NCI-H2171 (cell line): ENCODE measurements at places on chromosomes 7 and 10.
A peak's percentile ranks its signal among the peaks of the same experiment; 100 is the strongest.

DNA sequence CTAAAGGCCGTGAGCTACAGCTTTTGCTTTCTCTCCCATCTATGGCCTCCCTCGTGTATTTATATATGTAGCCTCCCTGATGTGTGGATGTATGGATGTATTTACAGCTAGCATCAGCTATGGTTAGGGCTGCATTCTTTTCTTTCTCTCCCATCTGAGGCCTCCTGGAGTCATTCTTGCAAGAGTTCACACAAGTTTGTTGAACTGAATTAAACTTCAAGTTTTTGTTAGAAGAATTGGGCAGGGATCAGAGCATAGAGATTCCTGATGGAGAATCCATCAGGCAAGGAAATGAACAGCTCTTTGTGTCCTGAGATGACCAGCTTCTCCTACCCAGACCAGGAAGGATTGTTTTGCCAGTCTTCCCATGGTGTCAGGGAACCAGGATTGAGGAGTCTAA, 60.3 kb downstream of the AHCYL2 start:
- DNase-seq = no peak

- DNase-seq = no peak
Measured at GRCh38 chr10:27494116-27494805, 9.8 kb upstream of the RAB18 start.

GRCh38 chr10:5738427-5738826, 53.8 kb downstream of the TASOR2 start:
- DNase-seq = no peak

GRCh38 chr7:87831097-87831496, 45.1 kb downstream of the SLC25A40 start:
- no peak for DNase-seq

DNA sequence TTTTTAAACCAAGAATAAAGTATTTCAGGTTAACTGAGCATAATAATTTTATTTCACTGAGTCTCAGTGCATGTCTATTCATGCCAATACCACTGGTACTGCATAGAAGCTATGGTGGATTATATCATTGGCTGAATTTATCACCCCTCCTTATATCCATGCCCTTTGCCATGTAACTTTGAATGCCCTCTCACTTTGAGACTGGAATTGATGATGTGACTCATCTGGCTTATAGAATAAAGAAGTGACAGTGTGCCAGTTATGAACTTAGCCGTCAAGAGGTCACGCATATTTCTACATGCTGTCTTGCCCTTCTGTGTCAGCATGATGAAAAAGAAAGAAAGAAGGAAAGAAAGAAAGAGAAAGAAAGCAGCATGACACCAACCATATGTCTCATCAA, 20.7 kb upstream of the ABLIM1 start:
- no peak for DNase-seq

- DNase-seq = no peak
Measured at GRCh38 chr10:78712147-78712546, 356.6 kb upstream of the ZMIZ1 start.

- DNase-seq = no peak
Measured at GRCh38 chr10:15744217-15744865, 24.6 kb upstream of the ITGA8 start.

DNA sequence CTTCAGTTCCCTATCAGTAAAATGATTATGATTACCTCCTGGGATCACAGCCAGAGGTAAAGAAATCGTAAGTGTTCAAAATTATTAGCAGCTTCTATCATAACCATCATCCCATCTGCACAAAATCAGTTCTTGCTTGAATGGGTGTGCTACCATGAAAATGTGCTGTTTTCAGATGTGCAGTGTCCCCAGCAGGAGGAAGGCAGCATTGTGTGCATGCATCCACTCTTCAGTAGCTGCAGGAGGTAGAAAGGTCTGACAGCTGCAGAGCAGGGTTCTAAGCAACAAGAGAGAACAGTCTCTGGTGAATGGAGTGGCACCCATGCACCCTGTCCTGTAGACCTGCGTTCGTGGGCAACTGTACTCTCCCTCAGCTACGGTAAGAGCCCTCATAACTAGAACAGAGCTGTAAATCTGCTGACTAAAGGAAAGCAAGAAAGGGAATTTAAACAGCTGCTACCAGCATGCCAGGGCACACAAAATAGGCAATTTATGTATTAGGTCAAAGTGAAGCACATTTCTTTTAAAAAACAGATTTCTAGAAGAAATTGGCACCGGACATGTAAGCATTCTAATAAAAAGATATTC, 21.2 kb downstream of the VSTM2A start:
- DNase-seq = no peak

GRCh38 chr10:58435297-58435985, 50.2 kb downstream of the TFAM start:
- DNase-seq = no peak

DNA sequence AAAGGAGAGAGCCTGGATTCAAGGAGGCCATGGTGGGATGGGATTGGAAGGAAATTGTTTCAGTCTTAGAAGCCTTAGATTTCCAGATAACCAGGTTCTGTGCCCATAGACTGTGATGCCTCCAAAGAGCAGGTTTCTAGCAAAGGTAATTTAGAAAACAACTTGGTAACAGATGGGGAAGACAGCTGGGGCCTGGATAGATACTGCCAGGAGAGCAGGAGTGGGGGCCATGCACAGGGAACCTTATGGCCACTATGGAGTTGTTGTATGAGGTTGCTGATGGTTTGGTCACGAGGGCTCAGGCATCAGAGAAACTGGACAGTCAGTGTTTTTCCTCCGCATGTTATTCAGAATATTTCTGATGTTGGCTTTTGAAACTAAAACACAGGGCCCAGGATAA, 901.9 kb downstream of the LRMDA start:
- peak; percentile 75 for DNase-seq

DNA sequence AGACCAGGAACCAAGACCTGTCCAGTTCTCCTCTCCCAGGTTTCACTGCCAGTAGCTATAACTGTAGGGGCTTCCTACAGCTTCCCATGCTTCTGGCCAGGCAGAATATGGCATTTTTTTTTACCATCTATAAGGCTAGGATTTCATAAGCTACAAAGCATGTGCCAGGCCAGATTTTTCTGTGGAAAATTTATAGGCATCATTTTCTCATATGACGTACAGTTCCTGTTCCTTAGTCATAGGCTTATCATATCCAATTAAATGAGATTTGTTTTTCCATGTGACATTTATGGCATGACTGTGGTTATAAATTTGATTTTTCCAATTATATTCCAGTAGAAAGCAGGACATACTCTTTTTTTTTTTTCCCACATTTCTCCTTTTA, 208.6 kb upstream of the NPY start:
- no peak for DNase-seq

DNA sequence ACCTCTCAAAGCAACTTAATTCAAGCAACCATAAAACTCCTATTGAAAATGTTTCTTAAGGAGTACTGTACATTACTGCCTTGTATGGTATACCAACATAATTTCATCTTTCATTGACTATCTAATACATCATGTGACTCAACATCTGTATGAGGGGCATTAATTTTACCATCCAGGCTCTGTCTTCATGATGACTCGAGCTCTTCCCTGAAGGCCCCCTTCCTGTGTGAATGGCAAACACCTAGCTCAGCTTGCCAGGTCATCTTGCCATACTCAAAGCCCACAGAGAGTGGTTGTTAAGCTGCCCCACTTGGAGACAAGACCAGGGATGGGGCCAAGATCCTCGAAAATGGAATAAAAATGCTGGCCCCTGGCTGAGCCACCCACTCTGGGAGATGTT, 82.4 kb downstream of the SGMS1 start:
- DNase-seq = no peak

GRCh38 chr10:33245343-33245742, 89.1 kb downstream of the NRP1 start:
- no peak for DNase-seq

- DNase-seq = no peak
Measured at GRCh38 chr10:109996225-109996624, 11.6 kb upstream of the ADD3 start.

DNA sequence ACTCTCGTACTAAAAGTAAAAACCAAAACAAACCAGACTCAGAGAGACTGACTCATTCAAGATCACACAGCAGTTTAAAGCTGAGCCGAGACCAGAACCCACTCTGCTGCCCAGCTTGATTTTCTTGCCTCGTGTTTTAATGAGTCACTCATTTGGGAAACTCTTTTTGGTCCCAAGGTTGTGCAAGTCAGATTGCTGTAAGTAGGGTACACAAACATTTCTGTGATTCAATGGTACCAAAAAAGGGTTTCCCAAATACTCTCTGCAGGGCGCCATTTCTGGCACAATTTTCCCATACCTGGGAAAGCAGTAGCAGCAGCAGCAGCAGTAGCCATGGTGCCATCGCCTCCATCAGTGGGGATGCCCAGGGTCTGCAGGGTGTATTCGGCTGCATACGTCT, 69.9 kb downstream of the ASAH2B start:
- DNase-seq = no peak

DNA sequence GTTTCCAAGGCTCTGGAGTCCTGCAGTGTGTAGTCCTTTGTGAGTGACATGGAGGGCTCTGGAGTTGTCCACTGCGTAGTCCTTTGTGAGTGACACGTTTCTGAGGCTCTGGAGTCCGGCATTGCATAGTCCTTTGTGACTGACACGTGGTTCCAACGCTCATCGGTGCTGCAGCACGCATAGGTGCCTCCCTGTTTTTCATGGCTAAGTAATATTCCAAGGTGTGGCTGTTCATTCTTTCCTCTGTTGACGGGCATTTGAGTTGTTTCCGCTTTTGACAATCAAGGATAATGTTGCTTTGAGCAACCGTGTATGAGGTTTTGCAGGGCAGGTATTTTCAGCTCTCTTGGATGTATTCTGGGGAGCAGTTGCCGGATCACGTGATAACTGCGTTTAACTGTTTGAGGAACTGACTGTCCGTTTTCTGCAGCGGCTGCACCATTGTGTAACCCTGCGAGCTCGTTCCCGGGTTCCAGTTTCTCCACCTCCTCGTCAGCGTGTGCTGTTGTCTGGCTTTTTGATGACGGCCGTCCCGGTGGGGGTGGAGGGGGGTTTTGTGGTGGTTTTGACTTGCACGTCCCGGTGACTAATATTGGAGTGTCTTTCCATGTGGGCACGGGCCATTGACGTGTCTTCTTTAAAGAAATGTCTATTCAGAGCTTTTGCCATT, 21.1 kb downstream of the FAM20C start:
- no peak for DNase-seq

GRCh38 chr10:116331815-116332214, 7.6 kb downstream of the CCDC172 start:
- no peak for DNase-seq

GRCh38 chr7:155224116-155224811, 73.4 kb upstream of the INSIG1 start:
- peak; percentile 62 for DNase-seq

- DNase-seq = no peak
Measured at GRCh38 chr10:128422190-128422589, 296.0 kb upstream of the MKI67 start.

- DNase-seq = no peak
Measured at GRCh38 chr7:157438121-157439025, 101.6 kb downstream of the DNAJB6 start.

- DNase-seq = no peak
Measured at GRCh38 chr10:110176141-110177030, 31.0 kb upstream of the MXI1 start.

- no peak for DNase-seq
Measured at GRCh38 chr7:136020556-136020955, 43.4 kb upstream of the MTPN start.
